ENCODE measurements at places on chromosomes 6 and 20. TPM values are rescaled to one million over a fixed set of nuclear protein-coding genes. Genes with fewer than 3 reads are reported as not detected.

OR2B6 gene
- total RNA-seq = not detected

C6orf141 gene
- total RNA-seq = 0.25 TPM

GPLD1 gene
- total RNA-seq = 0.92 TPM

CALHM4 gene
- not detected for total RNA-seq

CCDC167 gene
- total RNA-seq = 23.8 TPM

PRRC2A gene
- total RNA-seq = 39.6 TPM

ARG1 gene
- not detected for total RNA-seq

FHL5 gene
- total RNA-seq = not detected

COL9A3 gene
- 0.26 TPM for total RNA-seq

OGFR gene
- total RNA-seq = 21.9 TPM

OLIG3 gene
- total RNA-seq = 0.06 TPM

PLN gene
- total RNA-seq = 2.7 TPM

CDH4 gene
- total RNA-seq = not detected

TMEM217 gene
- total RNA-seq = 1.8 TPM

BNIP5 gene
- not detected for total RNA-seq

SLC2A4RG gene
- 19.3 TPM for total RNA-seq

MED20 gene
- 23.3 TPM for total RNA-seq

Measured in aortic smooth muscle cell (primary cell).